ENCODE measurements at places on chromosomes 4 and X.

- no peak for DNase-seq
Observed at GRCh38 chr4:145251391-145251790, 71.0 kb upstream of the OTUD4 start.

DNA sequence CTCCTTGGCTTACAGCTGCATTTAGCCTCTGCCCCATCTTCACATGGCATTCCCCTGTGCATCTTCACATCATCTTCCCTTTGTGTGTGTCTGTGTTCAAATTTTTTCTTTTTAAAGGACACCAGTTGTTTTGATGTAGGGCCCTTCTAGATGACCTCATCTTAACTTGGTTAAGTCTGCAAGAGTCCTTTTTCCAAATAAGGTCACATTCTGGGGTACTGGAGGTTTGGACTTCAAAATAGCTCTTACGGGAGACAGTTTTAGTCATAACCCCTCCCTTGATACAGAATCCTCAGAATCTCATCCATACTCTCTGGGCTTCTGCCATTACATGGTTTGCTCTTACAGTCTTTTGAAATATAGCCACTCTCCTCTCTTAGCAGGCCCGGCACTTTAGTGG is 231.5 kb upstream of the ATP6AP2 start:
- no peak for DNase-seq

DNA sequence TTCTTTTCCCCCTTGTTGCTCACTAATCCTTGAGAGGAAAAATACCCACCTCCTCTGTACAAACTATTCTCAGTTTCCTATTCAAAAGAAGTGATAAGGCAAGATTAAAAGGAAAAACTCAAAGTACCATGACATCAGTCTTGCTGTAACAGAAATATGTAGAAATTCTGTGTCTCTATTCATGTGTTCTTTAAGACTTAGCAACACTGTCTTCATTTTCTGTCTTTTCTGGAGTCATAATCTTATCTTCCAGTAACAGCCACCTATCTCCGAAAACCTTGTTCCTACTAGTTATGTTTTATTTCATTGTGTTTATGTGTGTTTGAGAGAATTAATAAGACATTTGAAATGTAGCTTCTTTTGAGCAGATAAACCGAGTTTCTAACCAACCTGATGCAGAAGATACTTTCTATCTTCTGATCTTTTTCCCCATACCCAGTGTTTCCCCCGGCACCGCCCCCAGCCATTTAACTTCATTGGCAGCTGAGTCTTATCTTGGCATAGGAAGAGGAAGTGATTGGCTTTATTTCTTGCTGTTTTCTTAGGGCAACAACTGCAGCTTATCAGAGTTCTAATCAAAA is 8.0 kb downstream of the FAM241A start:
- DNase-seq: no peak

DNA sequence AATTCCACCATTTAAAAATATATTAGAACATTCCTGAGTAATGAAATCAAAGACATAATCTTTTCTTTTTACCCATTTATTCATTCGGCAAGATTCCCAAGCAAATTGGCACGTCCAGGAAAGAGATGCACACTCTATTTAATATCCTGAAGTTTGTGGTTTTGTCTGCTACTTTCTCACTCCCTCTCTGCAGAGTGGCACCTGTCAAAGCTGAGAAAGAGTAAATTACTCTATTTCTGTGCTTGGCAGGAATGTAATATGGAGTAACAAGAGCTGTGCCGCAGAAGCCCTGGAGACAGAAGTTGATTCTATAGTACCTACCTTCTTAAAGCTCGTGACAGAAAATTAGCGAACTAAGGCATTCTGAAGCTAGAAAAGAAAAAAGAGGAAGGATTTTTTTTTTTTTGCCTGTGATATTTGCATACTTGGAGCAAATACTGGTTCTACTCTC is 5.5 kb downstream of the GSTCD start:
- no peak for DNase-seq

DNA sequence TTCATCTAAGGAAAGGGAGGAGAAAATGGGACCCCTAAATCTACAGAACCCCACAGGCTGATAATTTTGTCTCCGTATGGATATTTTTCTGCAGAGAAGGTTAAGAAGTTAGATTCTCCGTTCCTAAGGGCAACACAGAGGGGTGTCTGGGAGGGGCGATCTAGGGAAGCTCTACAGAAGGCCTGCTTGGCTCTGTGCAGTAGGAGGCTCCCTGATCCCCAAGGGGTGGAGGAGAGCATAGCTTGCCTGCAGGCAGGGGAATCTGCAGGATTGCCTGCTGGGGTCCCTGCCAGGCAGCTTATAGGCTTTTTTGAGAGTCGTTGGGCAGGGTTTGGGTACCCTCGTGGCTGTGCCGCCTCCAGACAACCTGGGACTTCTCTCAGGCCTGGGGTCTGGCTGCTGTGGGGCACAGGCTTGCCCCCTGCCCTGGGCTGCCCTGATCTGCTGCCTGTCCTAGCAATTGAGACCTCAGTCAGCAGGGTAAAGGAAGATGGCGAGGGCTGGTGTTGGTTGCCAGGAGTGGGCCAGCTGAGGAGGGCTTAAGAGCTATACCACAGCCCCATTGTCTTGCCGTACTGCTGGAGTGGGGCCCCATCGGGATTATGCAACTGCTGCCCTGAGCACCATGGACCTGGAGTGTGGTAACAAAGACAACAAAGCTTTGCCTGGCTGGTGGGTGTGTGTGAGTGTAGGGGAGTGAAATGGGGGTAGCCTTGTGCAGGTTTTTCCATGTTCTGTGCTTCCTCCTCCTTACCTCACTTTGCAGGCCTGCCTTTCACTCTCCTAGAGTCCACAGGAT is 74.1 kb downstream of the EFNB1 start:
- no peak for DNase-seq

DNA sequence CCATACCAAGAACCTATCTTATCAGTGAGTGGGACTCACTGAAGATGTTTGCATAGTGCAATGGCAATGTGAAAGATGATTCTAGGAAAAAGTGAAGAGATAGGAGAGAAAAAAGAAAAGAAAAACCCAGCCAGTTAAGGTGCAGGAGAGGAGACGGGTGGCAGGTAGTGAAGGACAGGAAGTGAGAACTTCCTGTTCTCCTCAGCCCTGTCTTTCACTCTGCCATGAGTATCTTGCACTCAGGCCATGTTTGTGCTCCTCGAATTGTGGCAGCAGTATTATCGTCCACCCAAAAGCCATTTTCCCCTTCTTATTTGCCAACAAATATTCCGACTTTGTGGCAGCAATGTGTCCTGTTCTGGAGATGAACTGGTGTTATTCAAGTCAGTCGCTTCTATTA is 8.6 kb upstream of the ENPEP start:
- peak; percentile 16 for DNase-seq

- no peak for DNase-seq
Observed at GRCh38 chr4:3107271-3107670, 32.8 kb downstream of the HTT start.

GRCh38 chr4:67083496-67083895 is 461.8 kb downstream of the CENPC start:
- no peak for DNase-seq

DNA sequence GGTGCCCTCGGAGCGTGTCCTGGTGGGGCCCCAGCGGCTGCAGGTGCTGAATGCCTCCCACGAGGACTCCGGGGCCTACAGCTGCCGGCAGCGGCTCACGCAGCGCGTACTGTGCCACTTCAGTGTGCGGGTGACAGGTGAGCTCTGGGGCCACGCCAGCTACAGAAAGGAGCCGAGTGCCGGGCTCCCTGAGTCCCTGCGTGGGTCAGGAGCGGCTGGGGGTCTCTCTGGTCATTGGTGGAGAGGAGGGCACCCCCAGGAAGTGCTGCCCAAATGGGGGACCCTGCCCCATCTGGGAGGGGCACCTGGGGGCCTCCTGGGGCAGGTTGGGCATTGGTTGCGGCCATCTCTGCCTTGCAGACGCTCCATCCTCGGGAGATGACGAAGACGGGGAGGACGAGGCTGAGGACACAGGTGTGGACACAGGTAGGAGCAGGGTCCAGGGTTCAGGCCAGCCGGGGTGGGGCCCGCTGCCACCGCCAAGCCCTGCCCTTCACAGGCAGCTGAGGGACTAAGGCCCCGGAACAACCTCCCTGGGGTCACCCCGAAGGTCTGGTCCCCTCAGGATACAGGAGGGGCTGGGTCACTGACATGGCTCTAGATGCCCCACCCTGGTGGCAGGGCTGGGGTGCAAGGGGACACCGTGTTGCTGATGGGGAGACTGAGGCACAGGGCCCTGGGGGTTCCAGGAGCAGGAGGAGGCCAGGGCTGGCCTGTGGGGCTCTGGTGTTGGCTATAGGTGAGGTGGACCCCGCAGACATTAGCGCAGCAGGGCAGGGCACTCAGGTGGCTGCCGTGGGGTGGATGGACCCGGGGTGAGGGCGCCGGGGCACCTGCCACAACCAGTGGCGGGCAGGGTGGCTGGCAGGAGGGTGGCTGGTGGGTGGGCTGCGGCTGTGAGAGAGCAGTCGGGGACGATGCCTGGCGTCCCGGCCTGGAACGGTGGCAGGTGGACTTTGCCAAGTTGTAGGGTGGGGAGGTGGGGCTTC is 6.6 kb downstream of the FGFR3 start:
- no peak for DNase-seq

GRCh38 chrX:31483336-31483735 is 411.5 kb upstream of the FTHL17 start:
- DNase-seq: no peak

DNA sequence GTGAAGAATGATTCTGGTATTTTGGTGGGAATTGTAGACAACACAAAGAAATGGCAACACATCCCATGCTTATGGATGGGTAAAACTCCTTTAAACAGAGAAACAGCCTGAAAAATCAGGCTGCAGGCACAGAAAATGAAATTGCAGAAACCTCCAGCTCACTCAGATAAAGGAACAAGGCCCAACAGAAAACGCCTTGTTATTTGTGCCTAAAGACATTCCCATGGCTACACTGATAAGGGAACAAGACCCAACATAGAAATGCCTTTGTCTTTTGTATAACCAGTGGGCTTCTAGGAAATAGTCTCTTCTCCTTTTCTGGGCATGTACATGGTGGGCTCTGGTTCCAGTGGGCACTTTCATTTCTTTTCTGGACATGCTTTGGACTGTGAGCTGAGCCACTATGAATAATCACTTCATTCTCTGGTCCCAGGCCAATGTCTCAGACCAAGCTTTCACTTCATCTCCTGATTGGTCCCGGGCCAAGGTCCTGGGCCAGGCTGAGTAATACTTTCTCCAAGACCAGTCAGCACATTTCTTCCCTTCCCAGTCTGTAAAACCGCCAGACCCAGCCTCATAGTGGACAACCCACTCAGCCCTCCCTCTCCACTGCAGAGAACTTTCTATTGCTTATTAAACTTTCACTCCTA is 160.5 kb downstream of the TBX22 start:
- no peak for DNase-seq

DNA sequence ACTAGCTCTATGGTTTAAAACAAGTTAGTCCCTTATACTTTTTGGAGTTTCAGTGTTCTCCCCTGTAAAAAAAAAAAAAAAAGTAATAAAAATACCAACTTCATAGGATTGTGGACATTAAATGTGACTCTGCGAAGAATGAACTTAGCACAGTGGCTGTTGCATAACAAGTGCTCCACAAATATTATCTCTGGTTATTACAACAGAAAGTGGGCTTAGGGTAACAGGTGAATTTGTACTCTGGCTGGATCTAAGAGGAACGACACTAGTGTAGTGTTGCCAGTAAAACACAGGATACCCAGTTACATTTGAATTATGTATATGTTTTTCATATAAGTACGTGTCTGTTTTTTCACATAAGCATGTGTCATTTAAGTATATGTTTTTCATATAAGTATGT is 360.3 kb upstream of the CXorf51B start:
- DNase-seq: no peak

GRCh38 chr4:116724249-116724648 is 361.1 kb downstream of the TRAM1L1 start:
- no peak for DNase-seq

DNA sequence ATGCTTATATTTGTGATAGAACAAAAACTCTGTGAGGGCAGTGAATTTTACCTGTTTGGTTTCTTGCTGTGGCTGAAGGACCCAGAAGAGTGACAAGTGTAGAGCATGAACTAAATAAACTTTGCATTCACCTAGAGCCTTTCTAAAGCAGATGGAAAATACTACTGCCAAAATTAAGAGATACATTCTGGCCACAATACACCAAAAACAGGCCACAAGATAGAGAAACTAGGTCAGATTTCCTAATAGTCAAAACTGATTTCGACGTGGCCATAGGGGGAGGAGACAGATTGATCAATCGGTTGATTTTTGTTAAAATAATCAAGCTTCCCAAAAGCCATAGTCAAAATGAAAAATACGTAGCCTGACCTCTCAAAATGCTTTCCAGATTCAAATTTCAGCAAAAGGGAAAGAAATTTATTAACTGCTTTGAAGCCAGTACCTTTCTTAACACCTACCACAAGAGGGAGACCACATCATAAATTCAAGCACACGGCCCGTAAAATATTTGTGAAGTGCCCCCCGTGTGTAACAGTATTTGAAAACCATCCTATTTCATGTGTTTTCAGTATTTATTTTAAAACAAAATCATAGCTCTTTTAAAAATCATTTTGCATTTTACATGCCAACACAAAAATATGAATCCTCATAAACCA is 132.4 kb downstream of the CORIN start:
- DNase-seq: peak; percentile 31

DNA sequence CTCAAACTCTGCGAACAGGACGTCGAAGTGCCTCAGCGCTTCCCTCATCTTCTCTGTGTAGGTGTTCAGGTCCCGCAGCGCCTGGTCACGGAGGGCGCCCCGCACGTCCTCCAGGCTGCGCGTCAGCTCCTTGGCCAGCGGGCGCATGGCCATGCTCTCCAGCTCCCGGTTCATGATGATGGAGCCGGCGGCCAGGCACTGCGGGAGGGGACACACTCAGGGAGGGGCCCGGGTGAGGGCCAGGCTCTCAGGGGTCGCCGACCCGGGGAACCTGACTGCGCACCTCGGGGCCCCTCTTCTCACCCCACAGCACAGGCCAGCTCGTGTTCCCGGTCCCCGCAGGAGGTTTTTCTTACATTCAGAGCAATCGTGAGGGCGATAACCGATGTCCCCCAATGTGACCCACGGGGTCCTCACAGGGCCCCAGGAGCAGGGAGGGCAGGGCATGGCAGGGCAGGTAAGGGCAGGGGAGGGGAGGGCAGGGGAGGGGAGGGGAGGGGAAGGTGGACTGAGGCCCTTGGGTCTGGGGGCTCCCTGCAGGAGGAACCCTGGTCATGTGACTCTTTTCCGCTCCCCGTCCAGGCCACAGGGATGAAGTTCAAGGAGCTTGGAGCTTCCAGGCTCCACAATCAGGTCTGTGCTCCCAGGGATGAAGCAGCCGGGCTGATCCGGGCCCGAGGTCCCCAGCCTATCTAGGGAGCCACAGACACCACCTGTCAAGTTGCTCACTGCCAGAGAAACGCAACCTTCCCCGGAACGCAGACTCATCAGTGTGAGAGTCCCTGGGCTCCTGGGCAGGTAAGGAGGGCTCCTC is 77.8 kb upstream of the MXD4 start:
- DNase-seq: no peak
